ENCODE measurements at places on chromosomes 2 and 18.

DNA sequence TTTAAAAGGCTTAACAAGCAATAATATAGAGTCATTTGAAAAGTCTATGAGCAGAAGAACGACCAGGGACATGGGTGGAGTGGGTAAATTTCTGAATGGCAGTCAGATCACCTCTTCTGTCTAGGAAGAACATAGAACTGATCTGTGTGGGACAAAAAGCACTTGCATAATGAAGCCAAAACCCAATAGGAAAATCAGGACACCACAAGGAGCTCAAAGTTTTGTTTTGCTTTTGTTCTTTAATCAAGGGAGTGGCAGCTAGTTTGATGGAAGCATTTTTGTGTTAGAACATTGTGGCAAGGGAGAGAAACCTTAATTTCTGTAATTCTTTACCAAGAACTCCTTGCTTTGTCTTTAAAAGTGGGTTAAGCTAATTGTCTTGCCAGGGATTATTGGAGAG lies 240.2 kb upstream of the TANK start:
- H3K4me3 ChIP-seq: no peak overlapping the region
- DNase-seq: no peak
- peaks cover 38% of the 10 kb centered on the region for H3K27me3 ChIP-seq

DNA sequence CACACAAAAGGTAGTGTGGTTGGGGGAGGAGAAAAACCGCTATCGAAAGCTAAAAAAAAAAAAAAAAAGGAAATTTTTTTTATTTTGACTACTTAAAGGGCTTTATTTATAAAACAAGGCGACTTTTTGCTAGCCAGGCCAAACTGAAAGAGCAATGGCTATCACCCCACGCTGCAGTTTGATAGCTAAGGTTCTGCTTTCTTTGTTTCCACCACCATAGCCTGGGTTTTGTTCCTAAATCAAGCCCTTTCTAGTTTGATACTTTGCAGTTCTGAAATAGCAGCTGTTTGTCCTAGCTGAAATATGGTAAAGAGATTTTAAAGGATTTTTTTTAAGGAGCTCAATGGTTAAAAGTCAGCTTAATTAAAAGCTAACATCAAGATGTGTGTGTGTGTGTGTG lies 67.4 kb upstream of the ABCA12 start:
- no peaks in the 10 kb centered on the region for H3K4me1 ChIP-seq
- peaks cover 4% of the 10 kb centered on the region for H3K27me3 ChIP-seq
- no peak overlapping the region for H3K27ac ChIP-seq
- H3K36me3 ChIP-seq: no peaks in the 10 kb centered on the region
- no peak overlapping the region for H3K4me3 ChIP-seq
- DNase-seq: no peak

- peaks cover 23% of the 10 kb centered on the region for H3K4me1 ChIP-seq
- H3K27ac ChIP-seq: no peak overlapping the region
- no peak overlapping the region for H3K4me3 ChIP-seq
- H3K36me3 ChIP-seq: peaks cover 18% of the 10 kb centered on the region
Measured at GRCh38 chr2:232030229-232030628, 68.7 kb downstream of the DIS3L2 start.

DNA sequence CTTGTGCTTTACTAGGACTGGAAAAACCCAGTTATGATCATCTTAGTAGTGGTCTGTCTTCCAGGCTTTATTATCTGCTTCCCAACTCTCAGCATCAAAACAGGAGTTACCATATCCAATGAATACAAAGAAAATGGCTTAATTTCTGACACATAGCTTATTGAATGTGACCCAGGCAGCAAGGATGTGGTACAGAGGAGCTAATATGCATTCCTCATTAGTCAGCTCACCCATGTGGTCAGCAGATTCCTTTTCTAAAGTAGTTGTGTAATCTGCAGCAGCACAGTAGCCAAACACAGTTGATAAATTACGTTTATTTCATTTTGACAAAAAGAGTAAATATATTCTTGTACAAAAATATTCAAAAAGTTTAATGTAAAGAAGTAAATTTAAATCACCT lies 43.6 kb downstream of the TSPYL6 start:
- DNase-seq: no peak
- H3K27ac ChIP-seq: no peak overlapping the region
- H3K36me3 ChIP-seq: peaks cover 2% of the 10 kb centered on the region
- no peak overlapping the region for H3K4me3 ChIP-seq
- peaks cover 2% of the 10 kb centered on the region for H3K4me1 ChIP-seq

DNA sequence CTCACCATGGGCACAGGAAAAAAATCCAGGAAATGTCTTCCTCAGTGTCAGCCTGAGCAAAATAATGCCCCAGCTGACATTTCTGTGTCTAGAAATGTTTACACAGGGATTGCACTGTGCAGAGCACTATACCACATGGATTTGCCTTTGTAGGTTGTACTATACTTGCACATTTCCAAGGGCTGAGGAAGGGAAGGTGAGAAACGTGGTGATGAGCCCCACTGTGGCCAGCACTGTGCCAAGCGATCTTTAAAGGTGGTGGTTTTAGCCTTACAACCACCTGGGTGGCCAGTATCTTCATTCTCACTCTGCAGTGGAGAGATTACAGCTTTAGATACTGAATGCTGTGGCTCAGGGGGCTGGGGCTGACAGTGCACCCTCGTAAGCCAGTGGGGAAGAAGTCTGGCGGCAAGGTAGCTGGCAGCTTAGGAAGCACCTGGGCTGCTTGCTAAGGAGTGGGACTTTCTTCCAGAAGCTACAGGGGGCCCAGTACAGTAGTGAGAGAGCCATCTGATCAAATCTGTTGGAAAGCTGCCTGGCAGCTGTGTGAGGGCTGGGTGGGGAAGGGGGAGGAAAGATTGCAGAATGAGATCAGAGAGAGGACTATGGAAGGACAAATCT lies 81.4 kb upstream of the MSH2 start:
- no peak overlapping the region for H3K4me3 ChIP-seq
- no peaks in the 10 kb centered on the region for H3K36me3 ChIP-seq
- H3K27ac ChIP-seq: no peak overlapping the region

GRCh38 chr2:73018188-73018825 lies 53.2 kb downstream of the SFXN5 start:
- peaks cover 2% of the 10 kb centered on the region for H3K36me3 ChIP-seq
- H3K4me1 ChIP-seq: no peaks in the 10 kb centered on the region
- no peak overlapping the region for H3K4me3 ChIP-seq
- H3K27ac ChIP-seq: no peak overlapping the region
- no peaks in the 10 kb centered on the region for H3K27me3 ChIP-seq

DNA sequence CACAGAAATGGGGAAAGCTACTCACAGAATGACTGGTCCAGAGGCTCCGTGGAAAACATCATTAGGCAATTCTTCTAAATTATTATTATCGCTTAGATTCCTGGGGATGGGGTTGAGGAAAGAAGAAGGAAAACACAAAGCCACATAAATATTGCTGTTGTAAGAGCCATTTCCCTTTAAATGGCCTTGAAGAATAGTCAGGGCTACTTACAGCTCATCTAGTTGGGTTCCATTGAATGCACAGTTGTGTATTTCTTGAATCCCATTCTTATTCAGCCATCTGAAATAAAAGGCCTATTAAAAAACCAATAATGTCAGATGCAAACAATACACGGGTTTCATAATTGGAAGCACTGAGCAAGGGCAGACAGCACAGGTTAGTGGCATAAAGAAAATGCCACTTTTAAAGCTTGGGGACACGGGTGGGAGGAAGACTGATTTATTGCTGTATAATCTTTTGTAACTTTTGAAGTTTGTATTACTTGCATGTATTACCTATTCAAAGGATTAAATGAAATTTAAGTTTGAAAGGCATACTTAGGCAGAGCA lies 171.4 kb downstream of the FSHR start:
- no peaks in the 10 kb centered on the region for H3K36me3 ChIP-seq
- no peak overlapping the region for H3K27ac ChIP-seq
- no peaks in the 10 kb centered on the region for H3K27me3 ChIP-seq
- no peaks in the 10 kb centered on the region for H3K4me1 ChIP-seq
- no peak overlapping the region for H3K4me3 ChIP-seq

DNA sequence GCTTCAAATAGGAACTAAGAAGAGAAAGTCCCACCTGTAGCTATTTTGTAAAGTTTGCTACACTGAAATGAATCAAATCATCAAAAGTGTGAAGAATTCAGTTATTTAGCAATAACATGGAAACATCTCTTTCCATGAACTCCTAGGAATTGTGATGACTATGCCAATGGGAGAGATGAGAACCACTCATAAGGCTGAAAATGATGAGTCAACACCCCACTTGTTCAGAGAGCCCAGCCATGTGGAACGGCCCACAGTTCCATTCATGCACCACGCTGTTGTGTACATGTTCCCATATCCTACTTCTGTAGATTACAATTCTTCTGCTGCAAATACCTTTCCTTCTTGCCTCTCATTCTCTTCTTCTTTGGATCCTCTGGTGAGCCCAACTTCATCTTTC lies 645.5 kb upstream of the ID2 start:
- H3K27me3 ChIP-seq: no peaks in the 10 kb centered on the region
- no peaks in the 10 kb centered on the region for H3K36me3 ChIP-seq
- peaks cover 3% of the 10 kb centered on the region for H3K4me1 ChIP-seq
- DNase-seq: no peak
- no peak overlapping the region for H3K4me3 ChIP-seq

DNA sequence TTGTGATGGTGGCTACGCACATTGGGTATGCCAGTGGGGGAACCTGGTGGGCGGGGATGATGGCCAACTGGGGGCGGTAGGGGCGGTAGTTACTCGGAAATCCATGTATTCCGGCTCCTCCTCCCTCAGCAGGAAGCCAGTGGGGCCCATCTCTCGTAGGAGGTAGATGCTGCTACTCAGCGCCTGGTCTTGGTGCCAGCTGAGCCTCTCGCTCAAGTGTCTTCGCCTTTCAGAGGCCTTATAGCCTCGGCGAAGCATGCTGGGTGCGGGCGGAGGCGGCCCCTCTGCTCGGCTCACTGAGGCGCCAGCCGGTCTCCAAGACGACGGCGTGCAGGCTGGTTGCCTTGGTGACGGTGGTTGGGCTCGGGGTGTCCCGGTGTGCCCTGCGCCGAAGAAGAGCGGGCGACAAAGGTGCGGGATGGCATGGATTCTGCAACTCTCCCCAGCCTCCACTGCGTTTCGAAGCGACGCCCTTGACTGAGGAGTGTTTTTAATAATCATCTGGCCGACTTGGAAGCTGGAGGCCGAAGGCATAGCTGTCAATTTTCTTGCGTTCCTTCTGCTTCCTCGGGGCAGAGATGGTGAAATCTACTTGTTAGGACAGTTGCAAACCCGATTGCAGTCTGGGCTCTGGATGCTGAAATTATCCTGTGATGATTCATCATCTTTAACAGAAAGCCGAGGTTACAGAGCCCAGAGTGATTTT lies at the start of gene ZSWIM2:
Gene ZSWIM2, minus strand, starts transcription at position 298 of the 706 bp plus-strand sequence. Its CDS starts 40 bp downstream, at position 258.
- no peaks in the 10 kb centered on the region for H3K36me3 ChIP-seq
- DNase-seq: no peak
- H3K27me3 ChIP-seq: peaks cover 18% of the 10 kb centered on the region
- H3K4me3 ChIP-seq: peak within 1 kb of the TSS; percentile 68

- H3K36me3 ChIP-seq: no peaks in the 10 kb centered on the region
- H3K4me1 ChIP-seq: no peaks in the 10 kb centered on the region
- no peak overlapping the region for H3K27ac ChIP-seq
- no peak overlapping the region for H3K4me3 ChIP-seq
- no peak for DNase-seq
Measured at GRCh38 chr18:25449046-25449445, 97.1 kb upstream of the ZNF521 start.

- peaks cover 7% of the 10 kb centered on the region for H3K36me3 ChIP-seq
- no peak for DNase-seq
- no peaks in the 10 kb centered on the region for H3K27me3 ChIP-seq
- no peak overlapping the region for H3K4me3 ChIP-seq
- peak overlapping the region; percentile 70 for H3K27ac ChIP-seq
Measured at GRCh38 chr2:53987336-53987921, 16.6 kb upstream of the PSME4 start.

DNA sequence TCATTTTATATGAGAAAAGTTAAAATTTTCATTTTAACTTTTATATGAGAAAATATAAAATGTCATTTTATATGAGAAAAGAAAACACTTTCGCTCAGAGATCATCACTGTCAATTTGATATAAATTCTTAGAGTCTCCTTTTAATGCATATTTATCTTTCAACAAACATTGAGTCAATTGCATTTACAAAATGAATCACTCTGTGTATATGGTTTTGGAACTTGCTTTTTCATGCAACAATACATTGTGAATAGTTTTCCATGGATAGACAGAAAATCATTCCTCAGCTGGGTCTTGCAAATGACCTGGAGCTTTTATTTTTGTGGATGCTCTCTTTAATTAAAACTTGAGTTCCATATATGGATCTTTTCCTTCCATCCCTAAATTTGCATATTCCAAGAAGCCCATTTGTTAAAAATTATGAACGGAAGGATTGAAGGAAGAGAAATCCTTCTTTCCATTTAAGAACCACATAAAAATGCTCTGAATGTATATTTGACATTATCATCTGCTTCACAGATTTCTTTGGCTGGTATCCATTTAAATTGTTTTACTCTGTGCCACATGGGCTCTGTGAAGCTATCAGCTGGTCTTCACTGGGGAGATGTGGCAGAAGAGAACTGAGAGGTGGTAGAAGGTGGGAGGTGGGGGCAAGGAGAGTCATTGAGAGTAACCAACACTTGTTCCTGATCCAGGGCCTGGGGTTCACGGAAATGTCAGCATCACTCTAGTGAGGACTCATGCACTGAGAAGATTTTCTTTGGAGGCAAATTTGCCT lies 104.1 kb downstream of the QPCT start:
- H3K27me3 ChIP-seq: no peaks in the 10 kb centered on the region
- H3K36me3 ChIP-seq: peaks cover 2% of the 10 kb centered on the region
- peaks cover 3% of the 10 kb centered on the region for H3K4me1 ChIP-seq

GRCh38 chr2:235852526-235852920 lies 315.7 kb downstream of the GBX2 start:
- no peaks in the 10 kb centered on the region for H3K36me3 ChIP-seq
- peaks cover 2% of the 10 kb centered on the region for H3K4me1 ChIP-seq
- H3K27me3 ChIP-seq: peaks cover 17% of the 10 kb centered on the region
- no peak overlapping the region for H3K27ac ChIP-seq
- no peak overlapping the region for H3K4me3 ChIP-seq
- DNase-seq: no peak

GRCh38 chr2:112640800-112641675 lies 4.7 kb upstream of the SLC20A1 start:
- H3K27ac ChIP-seq: no peak overlapping the region
- no peak for DNase-seq
- H3K36me3 ChIP-seq: peaks cover 1% of the 10 kb centered on the region
- no peak overlapping the region for H3K4me3 ChIP-seq
- H3K4me1 ChIP-seq: peaks cover 25% of the 10 kb centered on the region

GRCh38 chr2:53170466-53170865 lies 597.1 kb upstream of the CHAC2 start:
- no peaks in the 10 kb centered on the region for H3K36me3 ChIP-seq
- no peaks in the 10 kb centered on the region for H3K4me1 ChIP-seq
- DNase-seq: no peak
- H3K27me3 ChIP-seq: no peaks in the 10 kb centered on the region
- H3K4me3 ChIP-seq: no peak overlapping the region
- no peak overlapping the region for H3K27ac ChIP-seq

GRCh38 chr18:1011349-1011748 lies 106.7 kb downstream of the ADCYAP1 start:
- H3K27me3 ChIP-seq: peaks cover 5% of the 10 kb centered on the region
- H3K36me3 ChIP-seq: no peaks in the 10 kb centered on the region
- no peaks in the 10 kb centered on the region for H3K4me1 ChIP-seq
- no peak overlapping the region for H3K4me3 ChIP-seq
- H3K27ac ChIP-seq: no peak overlapping the region

All from T-helper 17 cell (primary cell).